NCI-H226 (cell line): ENCODE measurements at places on chromosomes 2 and 18.

DNA sequence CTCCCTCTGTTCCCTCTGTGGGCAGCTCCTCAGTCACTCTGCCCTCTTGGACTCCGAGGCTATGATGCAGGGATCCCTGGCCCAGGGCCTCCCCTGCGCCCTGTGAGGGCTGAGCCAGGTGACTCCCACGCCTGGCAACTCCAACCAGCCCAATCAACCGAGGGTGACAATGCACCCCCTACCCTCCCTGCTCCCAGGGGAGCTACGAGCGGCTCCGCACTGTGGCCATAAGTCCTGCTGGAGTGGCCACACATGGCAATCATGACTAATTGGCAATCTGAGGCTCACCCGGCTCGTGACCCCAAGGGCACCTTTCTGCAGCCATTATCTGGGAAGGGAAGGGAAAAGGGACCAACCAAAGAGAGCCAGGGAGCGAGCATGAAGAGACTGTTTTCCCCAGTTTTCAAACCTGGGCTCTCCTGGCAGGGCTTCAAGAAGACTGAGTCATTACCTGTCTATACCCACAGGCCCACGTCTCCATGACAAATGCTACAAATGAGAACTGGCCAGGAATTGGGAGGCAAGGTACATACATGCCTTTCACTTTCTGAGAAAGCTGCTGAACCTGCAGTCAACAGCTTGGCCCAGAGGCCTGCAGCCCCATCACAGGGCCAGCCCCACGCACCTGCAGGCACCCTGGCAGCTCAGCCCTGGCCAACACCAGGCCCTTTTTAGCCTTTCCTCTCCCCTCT, 45.1 kb downstream of the RPL31 start:
- DNase-seq = peak; percentile 72

DNA sequence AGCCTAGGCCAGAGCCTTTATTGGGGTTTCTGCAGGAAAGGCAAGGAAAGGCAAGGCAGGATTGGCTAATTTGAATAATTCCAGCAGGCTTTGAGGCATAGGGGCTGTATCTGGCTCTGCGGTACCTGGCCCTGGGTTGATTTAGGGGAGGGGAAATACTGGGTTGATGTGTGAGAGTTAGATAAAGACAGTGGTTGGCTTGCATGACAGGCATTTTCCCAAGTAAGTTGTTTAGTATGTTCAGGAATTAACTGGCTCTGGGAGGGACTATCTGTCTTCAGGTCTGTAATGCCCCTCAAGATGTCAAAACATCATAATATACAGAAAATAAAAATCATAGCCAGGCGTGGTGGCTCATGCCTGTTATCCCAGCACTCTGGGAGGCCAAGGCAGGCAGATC, 98.7 kb downstream of the UBR3 start:
- no peak for DNase-seq

- peak; percentile 40 for DNase-seq
Observed at GRCh38 chr2:207408086-207408794, 121.5 kb upstream of the CREB1 start.

GRCh38 chr2:18550433-18550832, 10.0 kb downstream of the RDH14 start:
- no peak for DNase-seq

DNA sequence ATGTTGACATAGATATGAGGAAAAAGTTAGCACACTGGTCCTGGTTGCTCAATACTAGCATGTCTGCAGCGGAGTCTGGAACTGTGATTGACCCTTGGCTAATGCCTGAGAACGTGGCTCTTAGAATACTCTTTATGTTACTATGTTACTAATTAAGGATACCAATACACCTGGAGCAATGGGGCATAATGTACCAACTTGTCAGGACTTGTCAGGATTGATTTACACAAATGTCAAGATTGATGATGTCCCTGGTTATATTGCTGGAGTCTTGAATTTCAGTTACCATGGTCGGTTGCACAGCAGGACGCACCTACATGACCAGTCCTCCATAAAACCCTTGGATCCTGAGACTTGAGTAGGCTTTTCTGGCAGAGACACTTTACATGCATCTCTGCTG, 810.9 kb downstream of the CPS1 start:
- no peak for DNase-seq

DNA sequence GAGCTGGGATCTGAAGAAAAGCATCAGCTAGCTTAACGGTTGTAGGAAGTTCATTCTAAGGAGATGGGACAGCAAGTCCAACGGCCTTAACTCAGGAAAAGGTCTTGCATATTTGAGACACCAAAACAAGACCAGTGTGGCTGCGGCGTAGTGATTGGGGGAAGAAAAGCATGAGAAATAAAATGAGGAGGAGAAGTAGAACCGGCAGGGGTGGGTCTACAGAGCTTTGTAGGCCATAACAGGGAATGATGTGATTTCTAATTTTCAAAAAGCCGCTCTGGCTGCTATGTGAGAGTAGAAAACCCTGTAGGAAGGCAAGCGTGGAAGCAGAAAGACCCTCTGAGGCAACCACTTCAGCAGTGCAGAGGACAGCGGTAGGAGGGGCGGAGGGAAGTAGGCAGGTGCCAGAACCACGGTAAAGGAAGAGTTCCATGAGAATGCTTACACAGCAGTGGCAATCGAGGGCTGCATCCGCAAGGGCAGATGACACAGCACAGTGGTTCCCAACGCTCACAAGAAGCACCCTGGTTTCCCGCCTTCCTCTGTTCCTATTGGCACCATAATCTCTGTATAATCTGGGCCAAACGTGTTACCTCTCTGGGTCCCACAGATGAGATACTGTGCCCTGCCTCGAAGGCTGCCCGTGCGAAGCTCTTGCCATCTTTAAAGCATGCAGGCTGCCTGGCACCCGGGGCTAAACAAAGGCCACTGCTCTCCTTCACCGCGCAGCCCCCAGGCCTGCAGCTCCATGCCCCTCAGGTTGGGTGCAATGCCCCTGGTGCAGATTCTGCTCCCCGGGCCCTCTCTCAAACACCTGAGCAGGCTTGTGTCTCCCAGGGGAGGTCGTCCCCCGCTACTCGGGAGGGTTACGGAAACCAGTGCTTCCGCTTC, 795 bp downstream of the ANKRD39 start:
- DNase-seq = no peak

- DNase-seq = no peak
Observed at GRCh38 chr18:48419277-48420022, 10.3 kb upstream of the ZBTB7C start.

GRCh38 chr18:76514573-76514972, 19.5 kb upstream of the ZNF516 start:
- DNase-seq = no peak

DNA sequence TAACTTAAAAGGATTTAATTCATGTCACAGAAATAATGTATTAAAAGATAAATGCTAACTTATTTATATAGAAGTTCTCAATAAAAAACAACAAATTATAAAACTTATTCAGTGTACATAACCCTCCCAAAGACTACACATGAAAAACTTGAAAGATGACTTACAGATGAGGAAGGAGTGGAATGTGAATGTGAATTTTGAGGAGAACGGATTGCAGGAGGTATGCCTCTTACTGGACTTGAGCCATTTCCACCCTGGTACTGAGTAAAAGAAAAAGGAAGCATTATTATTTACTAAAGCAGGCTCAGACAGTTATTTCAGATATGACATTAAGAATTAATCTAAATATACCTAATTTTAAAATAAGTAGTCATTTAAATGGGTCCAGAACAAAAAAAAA, 104.4 kb downstream of the TLK1 start:
- DNase-seq = no peak

DNA sequence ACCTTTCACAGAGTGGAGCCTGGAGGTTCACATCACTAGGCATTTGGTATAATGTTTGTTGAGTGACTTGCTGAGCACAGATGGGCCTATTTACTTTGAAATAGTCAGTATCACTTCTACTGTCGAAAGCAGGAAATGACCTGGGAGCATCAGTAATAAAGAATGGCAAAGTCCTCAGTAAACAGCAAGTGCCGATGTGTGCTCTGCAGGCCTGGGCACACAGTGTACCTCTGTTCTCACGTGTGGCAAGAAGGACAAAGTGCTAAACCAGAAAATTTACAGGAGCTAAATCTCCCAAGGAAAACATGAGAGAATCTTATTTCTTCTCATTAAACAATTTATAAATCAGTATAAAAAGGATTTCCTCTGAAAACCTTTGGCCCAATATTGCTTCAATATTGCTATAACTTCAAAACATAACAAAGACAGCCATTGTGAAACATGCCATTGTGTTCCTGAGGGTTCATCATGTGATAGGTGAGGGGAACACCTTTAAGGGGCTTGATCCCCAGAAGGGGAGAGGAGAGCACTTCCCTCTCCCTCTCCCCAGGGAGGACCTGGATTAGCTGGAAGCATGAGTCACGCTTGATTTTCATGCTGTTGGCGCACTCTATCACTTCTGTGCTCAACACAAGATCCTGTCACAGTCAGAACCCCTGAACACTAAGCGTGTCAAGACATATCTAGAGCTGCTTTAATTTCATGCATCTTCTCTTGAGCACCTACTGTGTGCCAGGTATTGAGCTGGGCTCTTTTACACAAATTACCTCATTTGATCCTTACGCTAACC, 131.5 kb upstream of the SMAD2 start:
- DNase-seq = no peak

DNA sequence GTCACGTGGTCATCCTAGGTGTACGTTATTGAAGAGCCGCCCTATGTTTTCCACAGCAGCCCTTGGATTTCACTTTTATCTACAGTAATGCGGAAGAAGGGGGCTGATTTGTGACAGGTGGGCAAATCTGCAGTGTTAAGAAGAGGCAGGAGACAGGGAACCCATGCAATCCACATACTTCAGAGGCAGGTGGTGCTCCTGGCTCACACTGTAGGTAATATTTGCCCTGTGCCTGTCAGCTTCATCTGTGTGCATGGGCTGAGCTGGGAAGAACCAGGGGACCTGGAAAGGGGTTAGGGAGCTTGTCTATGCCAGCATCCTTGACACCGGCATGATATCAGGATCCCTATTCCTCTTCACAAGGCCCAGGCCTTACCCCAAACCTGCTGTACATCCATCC, 183.9 kb downstream of the SH3RF3 start:
- no peak for DNase-seq

- DNase-seq = no peak
Observed at GRCh38 chr18:10259901-10260300, 194.5 kb upstream of the APCDD1 start.

DNA sequence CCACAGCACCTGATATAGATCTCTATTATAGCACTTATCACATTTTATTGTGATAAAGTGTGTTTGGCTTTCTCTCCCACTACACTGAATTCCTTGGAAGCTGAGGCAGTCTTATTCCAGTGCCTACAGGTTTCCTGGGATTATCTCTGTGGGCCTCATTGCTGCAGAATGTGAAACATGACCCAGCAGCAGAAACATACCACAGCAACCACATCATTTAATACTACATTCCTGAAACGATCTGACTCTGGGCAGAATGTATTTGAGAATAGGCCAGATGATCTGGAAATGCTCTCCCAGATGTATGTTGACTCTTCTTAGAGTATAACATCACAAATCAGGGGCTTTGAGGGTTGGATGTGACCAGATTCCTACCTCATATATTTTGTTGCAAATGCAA, 323.5 kb upstream of the TANK start:
- peak; percentile 97 for DNase-seq

GRCh38 chr18:76602191-76602590, 107.1 kb upstream of the ZNF516 start:
- DNase-seq = no peak

DNA sequence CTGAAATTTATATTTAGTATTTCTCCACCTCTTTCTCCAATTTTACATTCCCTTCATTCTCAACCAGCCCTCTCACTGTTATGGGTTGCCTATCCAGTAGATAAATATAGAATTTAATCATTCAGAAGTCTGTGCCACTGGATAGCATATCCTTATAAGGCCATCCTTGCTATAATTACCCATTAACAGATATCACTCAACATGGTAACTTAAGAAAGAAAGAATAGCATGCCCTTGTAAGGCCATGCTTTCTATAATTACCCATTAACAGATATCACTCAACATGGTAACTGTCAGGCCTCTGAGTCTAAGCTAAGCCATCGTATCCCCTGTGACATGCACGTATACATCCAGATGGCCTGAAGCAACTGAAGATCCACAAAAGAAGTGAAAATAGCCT, 1137.4 kb upstream of the FAM98A start:
- no peak for DNase-seq

- no peak for DNase-seq
Observed at GRCh38 chr2:104896446-104896845, 42.5 kb downstream of the POU3F3 start.

GRCh38 chr18:24486684-24487083, 26.2 kb downstream of the HRH4 start:
- DNase-seq = no peak

- no peak for DNase-seq
Observed at GRCh38 chr2:163595028-163595427, 140.8 kb downstream of the FIGN start.

DNA sequence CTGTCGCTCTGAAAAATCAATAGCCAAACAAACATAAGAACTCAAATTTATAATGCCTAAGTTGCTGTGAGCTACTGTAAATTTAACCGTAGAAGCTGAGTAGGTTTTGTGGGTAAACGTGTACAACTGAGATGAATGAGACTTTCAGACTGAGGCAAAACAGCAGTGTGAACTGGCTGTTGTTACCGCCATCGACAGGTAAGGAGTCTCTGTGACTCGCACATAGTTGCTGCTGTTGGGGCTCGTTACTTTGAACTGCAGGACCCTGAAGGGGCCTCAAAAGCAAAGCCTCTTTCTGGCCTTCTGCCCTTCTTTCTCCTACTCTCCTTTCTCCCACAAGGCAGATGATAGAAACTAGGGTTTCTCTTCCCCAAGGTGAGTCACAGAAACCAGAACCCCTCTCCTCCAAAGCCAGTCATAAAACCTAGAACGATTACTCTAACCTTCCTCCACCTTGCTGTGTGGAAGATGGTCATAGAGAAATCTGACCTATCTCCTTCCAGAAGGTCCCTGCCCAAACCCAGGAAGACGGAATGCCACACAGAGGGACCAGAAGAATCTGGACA, 101.2 kb downstream of the DLGAP1 start:
- no peak for DNase-seq

GRCh38 chr18:62258616-62259015, 66.5 kb upstream of the TNFRSF11A start:
- no peak for DNase-seq
